ENCODE measurements at places on chromosomes 3 and 15.

DNA sequence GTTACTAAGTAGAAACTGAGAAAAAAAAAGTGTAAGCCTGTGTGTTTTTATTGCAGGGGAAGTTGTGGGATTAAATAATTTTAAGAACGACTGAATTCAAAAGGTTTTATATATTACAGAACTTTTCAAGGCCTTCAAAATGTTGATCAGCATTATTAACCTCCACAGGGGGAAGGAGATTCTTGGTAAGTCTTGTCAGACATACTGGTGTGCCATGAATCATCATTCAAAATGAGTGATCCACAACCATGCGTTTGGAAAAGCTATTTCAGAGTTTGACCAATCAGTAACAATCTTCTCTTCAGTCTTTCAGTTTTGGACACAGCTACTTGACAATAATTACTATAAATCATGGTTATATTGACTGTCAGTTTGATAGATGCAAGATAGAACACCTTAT, 70.2 kb downstream of the ADAMTS9 start:
- no peak for DNase-seq

DNA sequence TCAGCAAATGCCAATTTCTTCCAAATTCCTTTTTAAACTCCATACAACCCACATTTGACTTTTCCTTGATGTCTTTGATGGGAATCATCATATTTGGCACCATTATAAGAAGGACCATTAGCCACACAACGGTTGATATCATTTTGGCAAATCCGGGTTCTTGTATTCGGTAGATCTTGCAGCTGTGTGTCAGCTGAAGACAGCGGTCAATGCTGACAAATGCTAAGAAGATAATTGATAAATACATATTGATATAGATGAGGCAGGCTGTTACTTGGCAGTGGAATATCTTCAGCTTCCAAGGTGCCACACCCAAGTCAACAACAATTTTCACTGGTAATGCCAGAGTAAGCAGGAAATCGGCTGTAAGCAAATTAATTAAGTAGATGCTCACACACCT, 4.2 kb downstream of the GPR171 start:
- DNase-seq, result no peak

DNA sequence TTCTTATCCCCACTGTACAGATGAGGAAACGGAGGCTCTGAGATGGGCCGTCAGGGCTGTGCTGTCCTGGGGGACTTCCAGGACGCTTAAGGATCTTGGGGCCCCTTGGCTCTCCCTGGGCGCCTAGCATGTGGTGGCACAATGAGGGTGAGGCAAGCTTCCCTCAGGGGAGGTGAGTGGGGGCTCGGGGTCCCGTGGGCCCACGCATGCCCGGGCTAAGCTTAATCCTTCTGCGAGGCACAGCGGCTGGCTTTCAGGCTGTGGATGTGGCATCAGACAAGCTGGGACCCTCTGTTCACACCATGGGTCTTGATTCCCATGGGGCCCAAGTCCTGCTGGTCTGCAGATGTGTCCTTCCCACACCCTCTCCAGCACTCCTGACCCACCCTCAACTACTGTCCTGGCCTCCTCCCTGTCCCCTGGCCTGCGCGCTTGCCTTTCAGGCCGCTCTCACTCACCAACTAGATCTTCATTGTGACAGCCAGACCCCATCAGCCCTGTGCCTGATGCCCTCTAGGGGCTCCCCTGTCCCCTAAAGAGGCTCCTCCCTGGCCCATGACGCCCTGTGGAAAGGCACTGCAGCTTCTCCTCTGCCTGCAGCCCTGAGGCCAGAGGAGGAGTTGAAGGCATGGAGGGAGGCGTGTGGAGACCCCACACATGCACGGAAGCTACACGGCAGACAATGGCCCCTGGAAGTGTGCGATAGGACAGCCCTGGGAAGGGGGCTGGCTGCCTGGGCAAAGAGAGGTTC, 11.3 kb downstream of the DUSP7 start:
- no peak for DNase-seq

DNA sequence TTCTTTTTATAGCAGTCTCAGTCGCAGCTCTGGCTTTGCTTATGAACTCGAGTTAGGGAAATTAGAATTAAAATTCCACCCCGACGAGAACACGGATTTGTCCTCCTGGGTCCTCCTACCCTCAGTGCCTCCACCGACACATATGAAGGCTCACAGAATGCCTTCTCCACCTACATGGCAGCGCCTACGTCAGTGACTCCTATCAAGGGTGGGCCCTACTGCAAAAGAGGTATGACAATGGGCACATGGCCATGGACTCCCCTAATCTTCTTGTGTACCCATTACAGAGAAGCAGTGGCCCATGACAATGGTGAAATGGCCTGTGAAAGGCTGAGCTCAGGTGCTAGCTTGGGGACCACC, 173.0 kb upstream of the TLE3 start:
- DNase-seq, result no peak

DNA sequence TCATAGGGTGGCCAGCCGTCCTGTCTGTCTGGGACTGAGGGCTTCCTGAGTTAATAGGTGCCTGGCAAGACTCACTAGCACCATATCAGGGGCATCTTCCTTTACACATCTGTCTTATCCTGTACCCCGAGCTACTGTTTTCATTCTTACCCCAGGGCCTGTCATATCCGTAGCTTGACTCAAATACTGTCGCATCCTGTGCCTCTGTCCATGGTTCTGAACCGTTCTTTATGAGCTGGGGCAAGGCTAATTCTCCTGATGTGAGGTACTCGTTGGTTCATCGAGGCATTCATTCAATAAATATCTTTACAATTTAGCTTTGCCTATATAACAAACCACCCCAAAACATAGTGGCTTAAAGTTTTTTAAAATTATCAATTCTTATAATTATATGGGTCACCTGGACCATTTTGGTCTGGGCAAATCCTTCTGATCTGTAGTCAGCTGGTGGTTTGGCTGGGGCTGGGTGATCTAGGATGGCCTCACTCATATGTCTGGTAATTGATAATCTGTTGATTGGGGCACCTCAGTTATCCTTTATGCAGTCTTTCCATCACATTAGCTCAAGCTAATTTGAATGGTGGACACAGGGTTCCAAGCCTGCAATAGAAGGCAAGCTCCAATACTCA, 121.2 kb downstream of the TLE3 start:
- DNase-seq, result peak; percentile 10

- DNase-seq, result no peak
Observed at GRCh38 chr3:126896067-126896441, 86.9 kb upstream of the PLXNA1 start.

DNA sequence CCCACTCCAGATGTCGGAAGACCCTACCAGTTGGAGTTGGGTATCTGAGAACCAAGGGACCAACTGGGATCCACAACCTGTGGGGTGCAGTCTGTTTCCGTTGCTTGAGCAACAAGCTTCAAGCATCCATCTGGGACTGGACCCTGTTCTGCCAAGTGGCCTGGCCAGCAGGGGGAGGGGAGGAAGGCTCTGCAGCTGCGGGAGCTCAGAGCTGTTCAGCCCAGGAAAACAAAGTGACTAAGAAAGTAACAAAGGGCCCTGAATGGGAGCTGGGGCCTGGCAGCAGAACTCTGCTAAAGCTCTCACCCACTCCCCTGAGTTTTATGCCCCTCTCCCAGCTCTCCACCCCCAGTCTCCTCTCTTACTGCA, 2.7 kb downstream of the TYRO3 start:
- DNase-seq, result peak; percentile 93

- DNase-seq, result no peak
Observed at GRCh38 chr3:145079436-145079835, 1081.5 kb downstream of the PLOD2 start.

DNA sequence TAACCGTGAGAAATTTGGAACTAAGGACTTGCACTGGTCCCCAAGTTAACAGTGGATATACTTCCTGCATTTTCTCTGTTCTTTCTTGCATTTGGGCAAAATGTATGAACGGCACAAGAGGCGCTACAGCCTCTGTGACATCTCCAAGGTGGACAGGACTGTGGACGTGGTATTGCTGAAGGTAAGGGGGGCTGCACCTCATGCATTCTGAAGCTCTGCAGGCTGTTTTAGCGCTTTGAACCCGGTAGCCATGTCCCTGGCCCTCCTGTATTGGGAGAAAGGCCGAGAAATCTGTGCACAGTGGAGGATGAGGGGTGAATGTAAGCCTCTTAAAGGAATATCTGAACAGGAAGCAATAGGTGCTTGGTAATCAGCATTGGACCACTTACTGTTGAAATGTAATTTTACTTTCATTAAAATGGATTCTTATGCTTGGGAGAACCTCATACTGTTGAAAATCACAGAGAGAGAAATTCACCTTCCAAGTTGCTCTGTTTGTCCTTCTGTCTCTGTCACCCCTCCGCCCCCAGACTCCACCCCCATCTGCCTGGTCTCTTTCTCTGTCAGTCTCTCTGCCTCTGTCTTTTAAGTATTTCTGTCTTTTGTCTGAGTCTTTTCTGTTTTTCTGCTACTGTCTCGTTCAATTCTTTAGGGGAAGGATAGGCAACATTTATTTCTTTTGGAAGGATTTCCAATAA, 174.6 kb downstream of the KLHL25 start:
- DNase-seq, result no peak

DNA sequence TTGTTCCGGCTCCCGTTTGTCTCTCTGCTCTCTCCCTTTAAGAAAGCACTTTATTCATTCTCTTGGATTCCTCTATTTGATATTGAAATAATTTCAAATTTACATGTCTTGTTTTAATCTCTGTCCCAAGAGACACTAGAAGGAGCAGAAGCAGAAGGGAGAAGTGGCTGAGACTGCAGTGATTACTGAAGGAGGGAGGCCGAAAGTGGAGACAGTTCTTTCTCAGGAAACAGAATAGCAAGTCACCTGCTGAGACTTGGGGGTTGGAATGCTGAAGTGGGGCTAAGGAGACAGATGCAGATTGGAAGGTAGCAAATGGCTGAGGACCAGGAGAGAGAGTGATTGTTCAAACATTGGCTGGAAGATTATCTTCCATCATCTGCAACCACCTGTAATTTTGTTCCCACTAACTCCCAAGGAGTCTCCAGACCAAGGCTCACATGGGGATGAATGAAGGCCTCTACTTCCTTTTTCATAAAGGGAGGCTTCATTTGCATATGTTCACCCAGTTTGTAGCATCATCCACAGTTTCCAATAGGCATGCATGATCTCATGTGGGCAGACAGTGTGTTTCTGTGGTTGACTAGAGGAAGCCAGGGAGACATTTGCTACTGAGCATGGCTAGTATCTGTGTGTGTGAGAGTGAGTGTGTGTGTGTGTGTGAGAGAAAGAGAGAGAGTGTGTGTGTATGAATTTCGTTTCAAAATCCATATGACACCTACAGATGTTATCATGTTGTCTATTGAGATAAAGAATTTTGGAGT, 24.0 kb downstream of the LTF start:
- no peak for DNase-seq

DNA sequence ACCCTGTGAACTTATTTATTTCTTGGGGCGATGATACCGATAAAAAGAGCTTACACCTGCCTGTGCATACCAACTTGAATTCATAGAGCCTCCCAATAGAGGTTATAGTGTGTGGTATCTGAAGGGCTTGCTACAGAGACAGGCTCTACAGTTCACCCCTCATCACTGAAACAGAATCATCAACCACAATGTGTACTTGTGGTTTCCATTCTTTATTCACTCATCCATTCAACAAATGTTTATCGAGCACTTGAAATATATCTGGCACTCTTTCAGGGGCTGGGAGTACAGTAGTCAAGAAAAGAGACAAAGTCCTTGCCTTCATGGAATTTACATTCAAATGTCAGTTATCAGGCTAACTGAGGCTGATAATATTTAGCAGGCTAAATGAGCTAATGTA, 134.4 kb upstream of the SKOR1 start:
- peak; percentile 16 for DNase-seq

- no peak for DNase-seq
Observed at GRCh38 chr15:99447497-99448371, 118.0 kb upstream of the MEF2A start.

DNA sequence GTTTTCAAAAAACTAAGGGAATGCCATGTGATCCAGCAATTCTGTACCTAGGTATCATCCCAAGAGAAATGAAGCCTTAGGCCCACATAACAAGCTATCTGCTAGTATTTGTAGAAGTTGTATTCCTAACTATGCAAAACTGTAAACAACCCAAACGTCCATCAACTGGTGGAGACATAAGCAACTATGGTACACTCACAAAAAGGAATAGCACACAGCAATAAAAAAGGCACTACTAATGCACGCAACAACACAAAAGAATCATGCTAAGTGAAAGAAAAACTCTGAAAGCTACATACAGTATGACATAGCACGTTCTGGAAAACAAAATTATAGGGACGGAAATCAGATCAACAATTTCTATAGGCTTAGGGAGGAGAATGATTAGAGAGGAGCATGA, 15.3 kb downstream of the USP50 start:
- DNase-seq, result no peak

- no peak for DNase-seq
Observed at GRCh38 chr15:39061952-39062464, 497.4 kb upstream of the RASGRP1 start.

DNA sequence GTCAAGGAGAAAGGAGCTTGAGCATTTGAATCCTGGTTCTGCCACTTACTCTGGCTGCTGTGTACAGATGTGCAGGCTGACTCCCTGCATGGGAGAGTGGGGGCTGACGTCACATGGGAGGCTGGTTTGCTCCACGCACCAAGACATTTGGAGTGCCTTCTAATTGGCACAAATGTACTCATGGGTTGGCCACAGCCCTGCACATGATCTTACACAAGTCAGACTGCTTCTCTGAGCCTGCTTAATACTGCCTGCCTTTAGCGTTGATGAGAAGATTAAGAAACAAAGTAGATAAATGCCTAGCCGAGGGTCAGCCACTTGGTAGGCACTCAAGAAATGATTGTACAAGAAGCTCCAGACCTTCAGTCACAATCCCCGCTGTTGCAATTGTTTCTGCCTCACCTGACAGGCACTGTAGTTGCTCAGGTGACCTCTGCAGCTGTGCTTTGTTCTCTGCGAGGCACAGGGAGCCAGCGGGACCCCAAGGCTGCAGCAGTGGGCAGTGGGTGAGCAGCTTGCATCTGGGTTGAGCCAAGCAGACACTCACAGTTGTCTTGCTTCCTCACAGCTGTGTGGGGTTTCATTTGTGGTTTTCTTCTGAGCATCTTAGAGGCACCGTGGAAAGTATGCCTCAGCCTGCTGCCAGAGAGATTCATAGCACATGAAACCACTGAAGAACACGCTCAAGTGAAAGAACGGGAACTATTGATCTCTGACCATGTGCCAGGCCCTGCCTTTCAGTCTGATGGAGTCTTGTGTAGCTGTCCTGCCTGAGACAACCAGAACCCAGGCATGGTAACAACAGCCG, 33.1 kb downstream of the GRK7 start:
- peak; percentile 51 for DNase-seq

DNA sequence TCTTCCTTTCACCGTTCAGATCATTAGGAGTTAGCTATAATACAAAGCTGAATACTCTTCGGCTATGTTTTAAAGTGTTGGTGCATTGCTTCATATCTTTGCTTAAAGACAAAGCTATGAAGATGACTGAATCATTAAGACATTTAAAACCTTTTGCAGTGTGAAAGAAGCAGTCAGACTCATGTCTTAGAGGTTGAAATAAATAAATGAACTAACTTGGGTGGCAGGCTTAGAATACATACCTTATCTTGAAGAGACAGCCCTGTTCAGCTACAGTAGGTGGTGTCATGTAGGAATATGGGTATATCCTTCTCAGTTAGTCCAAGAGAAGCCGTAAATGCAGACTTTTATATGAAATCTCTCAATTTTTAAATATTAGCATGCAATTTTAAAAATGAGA, 63.4 kb downstream of the OPA1 start:
- no peak for DNase-seq

- DNase-seq, result no peak
Observed at GRCh38 chr3:112774293-112774926, 72.3 kb downstream of the CD200R1L start.
